ENCODE measurements at places on chromosomes 3 and 15. TPM values are rescaled to one million over a fixed set of nuclear protein-coding genes. Genes with fewer than 3 reads are reported as not detected.

The MUC20 gene
- total RNA-seq: 0.64 TPM

The ACTL6A gene
- total RNA-seq: 50.7 TPM

The TERC gene
- not detected for total RNA-seq

The ALDH1A2 gene
- 1.1 TPM for total RNA-seq

The C3orf52 gene
- total RNA-seq: 11.7 TPM

The SCAANT1 gene
- total RNA-seq: not detected

The SGO1 gene
- 15.4 TPM for total RNA-seq

The ANKRD63 gene
- total RNA-seq: 0.46 TPM

The ZDHHC3 gene
- 45.9 TPM for total RNA-seq
